ENCODE measurements at places on chromosomes 7 and 10.
A peak's percentile ranks its signal among the peaks of the same experiment; 100 is the strongest.

DNA sequence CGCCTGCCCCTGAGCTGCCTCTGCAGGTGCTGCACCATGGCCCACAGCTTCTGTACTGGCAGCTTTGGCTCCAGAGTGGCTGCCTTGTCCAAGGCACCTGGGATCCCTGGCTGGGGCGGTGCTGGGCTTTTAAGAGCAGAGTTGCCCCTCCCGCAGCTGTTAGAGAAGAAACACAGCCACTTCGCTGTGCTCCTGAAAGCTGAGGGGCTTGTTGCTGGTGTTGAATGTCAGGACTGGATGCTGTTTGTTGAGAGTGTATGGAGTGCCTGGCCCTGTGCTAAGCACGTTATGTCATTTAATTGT, 6.2 kb downstream of the FAM241B start:
- no peak for DNase-seq

DNA sequence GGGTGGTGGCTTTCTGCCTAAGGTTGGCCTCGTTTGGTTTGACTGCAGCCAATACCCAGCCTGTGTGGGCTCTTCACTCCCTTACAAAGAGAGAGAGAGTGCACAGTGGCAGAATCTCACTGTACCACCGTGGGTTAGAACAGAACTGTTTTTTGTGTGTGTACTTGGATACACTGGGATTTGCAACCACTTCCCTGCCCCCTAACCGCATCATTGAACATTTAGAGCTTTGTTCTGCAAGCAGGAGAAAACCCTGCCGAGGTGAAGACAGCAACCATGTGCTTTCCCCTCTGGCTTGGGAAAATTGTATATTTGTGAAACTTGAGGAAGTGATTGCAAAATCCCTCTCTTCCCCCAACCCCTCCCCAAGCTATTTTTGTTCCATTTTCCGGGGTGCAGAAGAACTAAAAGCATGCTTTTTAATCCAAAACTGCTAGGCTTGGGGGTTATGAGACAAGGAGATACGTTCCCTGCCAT, 201.2 kb downstream of the TCF7L2 start:
- DNase-seq, result no peak

DNA sequence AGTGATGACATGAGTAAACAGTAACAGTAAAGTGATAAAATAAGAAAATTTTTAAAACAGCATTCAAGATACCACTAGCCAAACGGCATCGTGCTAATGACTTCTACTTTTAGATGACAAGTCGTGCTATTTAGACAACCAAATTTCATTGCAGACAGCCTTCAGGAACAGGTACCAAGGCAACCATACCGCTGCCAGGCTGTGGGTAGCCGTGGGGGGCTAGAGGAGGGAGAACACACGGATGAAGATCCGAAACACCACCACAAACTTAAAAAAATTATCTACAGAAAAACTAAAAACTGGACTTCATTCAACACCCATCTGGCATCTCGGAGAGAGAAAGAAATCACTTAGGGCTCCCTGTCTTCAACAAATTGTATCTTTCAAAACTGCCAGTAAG, 89.6 kb downstream of the RSU1 start:
- no peak for DNase-seq

GRCh38 chr10:77230194-77230593, 407.4 kb downstream of the KCNMA1 start:
- DNase-seq, result no peak

DNA sequence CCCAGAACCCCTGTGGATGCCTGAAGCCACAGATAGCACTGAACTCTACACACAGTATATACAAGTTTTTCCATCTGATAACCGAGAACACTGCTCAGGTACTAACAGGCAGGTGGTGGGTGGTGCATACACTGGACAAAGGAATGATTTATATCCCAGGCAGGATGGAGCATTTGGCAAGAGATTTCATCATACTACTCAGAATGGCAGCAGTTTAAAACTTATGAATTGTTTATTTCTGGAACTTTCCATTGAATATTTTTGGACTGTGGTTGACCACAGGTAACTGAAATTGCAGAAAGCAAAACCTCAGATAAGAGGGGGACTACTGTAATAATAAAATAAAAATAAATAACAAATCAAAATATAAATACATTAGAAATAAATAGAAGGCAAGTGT, 10.9 kb upstream of the KCNMA1 start:
- no peak for DNase-seq

- DNase-seq, result peak; percentile 28
Measured at GRCh38 chr7:112495810-112496462, 15.1 kb downstream of the LSMEM1 start.

DNA sequence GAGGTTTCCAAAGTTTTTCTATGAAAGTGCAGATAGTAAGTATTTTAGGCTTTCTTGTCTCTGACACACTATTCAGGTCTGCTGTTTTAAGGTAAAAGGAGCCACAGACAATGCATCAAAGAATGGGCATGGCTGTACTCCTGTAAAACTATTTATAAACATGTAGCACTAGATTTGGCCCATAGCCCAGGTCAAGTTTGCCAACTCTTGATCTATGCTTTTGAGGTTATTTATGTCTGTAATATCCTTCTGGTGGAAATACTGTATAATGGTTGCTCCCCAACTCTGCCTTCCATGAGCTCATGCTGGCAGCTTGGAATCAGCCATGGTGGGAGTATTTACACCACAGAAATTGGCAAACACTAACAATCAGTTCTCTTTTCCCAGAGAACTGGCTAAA, 244.6 kb downstream of the BUB3 start:
- no peak for DNase-seq

- no peak for DNase-seq
Measured at GRCh38 chr10:60387531-60387930, 2.1 kb downstream of the ANK3 start.

DNA sequence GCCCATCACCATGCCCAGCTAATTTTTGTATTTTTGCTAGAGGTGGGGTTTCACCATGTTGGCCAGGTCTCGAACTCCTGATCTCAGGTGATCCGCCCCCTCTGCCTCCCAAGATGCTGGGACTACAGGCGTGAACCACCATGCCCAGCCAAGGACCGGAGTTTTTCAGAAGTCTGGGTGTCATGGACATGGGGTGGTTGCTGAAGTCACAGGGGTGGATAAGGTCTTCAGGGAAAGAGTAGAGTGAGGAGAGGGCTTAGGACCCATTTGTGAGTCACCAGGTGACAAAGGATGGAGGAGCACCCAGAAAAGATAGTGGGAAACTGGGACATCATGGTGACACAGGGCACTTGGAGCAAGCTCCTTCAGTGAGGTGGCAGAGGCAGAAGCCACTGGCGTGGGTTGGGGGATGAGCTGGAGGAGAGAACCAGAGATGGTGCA, 2.8 kb upstream of the GPRIN2 start:
- DNase-seq, result no peak

DNA sequence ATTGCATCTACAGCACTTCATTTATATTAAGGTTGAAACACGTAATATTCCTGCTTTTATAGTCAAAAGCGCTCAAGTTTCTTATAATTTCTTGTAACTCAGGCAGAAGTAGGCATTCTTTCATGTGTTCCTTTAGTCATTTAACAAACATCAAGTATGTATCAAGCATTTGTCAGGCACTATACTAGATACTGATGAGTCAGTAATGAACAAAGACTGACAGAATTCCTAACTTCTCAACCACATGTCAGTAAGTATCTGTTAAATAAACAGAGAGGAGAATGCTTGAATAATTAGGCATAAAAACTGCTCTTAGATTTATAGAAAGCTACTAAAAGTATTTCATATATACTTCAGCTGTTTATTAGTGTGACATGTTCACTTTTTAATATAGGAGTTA, 9.9 kb downstream of the CRPPA start:
- no peak for DNase-seq

GRCh38 chr7:106423821-106424475, 139.2 kb upstream of the NAMPT start:
- no peak for DNase-seq

DNA sequence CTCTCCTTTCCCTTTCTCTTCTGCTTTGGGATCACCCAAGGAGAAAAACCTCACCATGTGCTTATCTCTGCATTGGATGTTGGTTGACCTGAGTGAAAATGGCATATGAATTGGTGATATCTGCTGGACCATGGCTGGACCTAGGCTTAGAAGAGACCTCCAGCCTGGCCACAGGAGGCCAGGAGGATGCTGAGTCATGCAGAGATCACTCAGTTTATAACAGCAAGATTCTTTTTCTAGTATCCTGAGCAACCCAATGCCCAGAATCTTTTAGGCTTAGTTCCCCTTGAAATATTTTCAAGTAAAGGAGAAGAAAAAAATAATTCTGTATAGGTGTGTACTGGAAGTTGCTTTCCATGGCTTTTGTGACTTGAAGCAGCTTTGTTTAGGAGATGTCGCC, 236.3 kb downstream of the KLF6 start:
- DNase-seq, result no peak

DNA sequence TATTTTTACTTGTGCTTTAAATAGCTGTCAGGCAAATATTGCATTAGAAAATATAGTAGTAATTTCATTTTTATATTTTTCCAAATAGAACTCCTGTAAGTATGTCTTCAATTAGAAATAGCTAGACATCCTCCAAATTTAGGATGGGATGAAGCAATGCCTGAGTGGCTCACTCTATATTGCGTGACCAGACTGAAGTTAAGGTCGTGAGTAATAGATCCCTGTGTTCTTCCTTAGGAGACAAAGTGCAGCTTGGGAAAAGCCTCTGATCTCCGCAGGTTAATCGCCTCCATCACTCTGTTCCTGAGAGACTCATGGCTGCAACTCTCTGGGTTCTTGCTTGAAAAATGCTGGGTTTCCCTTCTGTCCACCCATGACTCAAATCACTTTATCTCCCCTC, 484.8 kb upstream of the ANKRD30A start:
- no peak for DNase-seq

DNA sequence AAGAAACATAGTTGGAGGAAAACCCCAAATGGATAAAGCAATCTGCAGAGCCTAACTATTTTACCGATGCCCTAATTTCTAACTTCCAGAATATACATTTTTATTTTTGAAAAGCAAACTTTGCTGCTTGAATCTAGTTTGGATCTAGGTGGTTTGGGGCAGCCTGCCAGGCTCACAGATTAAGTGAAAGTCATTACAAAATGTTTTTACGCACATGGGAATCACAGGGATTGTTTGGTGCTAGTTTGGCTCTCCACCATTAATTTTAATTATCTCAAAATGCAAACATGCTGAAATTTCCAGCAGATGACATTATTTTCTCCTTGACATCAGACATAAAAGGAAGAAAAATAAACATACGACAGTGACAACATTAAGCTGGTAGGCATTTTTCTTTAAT, 166.7 kb upstream of the INHBA start:
- no peak for DNase-seq

DNA sequence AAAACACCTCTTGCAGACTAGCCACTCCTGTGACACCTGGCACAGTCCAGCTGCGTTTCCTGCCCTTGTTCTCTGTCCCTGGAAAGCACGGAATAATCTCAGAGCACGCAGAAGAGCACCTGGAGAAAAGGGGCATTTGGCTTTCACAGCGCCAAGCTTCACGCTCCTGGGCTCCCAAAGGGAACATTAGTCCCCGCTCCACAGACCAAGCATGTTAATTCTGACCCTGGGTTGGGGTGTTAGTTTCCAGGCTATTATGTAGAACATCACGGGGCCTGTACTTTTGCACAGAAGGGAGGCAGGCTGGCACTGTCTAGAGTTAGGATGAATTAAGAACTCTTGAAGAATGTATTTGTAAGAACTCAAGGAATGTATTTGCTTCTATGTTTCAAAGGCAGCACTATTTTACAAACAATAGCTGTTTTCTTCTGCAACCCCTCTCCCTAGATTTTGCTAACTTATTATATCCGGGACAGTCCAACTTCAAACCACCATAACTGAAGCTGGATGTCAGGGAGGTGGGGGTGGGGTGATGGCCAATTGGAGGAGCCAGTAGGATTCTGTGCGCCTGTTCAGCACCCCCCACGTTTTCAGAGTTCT, 62.2 kb upstream of the TRIM8 start:
- no peak for DNase-seq

- no peak for DNase-seq
Measured at GRCh38 chr7:157439149-157439548, 102.3 kb downstream of the DNAJB6 start.

DNA sequence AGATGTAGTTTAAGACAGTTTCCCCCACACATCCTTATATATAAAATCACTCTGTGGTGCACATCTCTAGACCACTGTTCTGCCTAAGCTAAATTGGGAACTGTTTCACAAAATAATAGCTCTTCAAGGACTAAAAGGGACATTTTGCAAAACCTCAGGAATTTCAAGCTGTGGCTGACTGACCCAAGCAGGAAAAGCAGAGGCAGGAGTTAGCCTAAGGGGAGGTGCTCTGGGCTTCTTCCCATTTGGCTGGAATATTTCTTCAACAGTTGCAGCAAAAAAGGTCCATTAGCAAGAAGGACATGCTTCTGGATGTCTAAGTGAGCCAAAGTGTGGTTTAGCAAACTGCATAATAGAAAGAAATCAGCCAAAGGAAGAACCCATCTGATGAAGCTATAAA, 551.2 kb upstream of the ANKRD30A start:
- DNase-seq, result no peak

Measured in DMS79 (cell line).